ENCODE measurements at places on chromosomes 1 and 21. TPM values are rescaled to one million over a fixed set of nuclear protein-coding genes. Genes with fewer than 3 reads are reported as not detected.

Gene OLFM3
- total RNA-seq: not detected

Gene CLCA4
- total RNA-seq: not detected

Gene FCN3
- not detected for total RNA-seq

Gene NHLH1
- total RNA-seq: not detected

Gene SPATA45
- not detected for total RNA-seq

Gene COP1
- 35.0 TPM for total RNA-seq

Gene WDR64
- not detected for total RNA-seq

Gene GPR37L1
- not detected for total RNA-seq

Measured in IMR-90 (cell line).